ENCODE measurements at places on chromosomes 16 and 17. TPM values are rescaled to one million over a fixed set of nuclear protein-coding genes. Genes with fewer than 3 reads are reported as not detected.

GRCh38 chr16:50676684-50677225 is 4.4 kb downstream of the SNX20 start:
- no peaks in the 10 kb centered on the region for H3K4me1 ChIP-seq
- H3K36me3 ChIP-seq, result no peaks in the 10 kb centered on the region
- DNase-seq, result no peak
- H3K27me3 ChIP-seq, result no peaks in the 10 kb centered on the region
- H3K27ac ChIP-seq, result no peak overlapping the region
- H3K4me3 ChIP-seq, result no peak overlapping the region

The KRTAP9-4 gene
- total RNA-seq, result not detected

DNA sequence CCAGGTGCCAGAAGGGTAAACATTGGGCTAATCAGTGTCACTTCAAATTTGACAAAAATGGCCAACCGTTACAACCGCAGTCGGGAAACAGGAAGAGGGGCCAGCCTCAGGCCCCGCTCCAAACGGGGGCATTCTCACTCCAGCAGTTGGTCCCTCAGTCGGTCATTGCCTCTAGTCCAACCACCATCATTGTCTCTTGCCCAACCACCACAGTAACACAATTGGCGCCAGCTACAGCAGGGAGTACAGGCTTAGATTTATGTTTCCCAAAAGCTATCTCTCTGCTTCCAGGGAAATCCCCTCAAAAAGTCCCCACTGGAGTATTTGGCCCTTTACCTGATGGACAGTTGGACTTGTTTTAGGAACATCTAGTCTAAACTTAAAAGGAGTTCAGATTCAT is 20.3 kb downstream of the ALOX15B start:
- H3K36me3 ChIP-seq, result no peaks in the 10 kb centered on the region
- no peak for DNase-seq
- peaks cover 23% of the 10 kb centered on the region for H3K4me1 ChIP-seq

The ALDH3A1 gene
- 41.7 TPM for total RNA-seq

The PKD1 gene
- 209 TPM for total RNA-seq

DNA sequence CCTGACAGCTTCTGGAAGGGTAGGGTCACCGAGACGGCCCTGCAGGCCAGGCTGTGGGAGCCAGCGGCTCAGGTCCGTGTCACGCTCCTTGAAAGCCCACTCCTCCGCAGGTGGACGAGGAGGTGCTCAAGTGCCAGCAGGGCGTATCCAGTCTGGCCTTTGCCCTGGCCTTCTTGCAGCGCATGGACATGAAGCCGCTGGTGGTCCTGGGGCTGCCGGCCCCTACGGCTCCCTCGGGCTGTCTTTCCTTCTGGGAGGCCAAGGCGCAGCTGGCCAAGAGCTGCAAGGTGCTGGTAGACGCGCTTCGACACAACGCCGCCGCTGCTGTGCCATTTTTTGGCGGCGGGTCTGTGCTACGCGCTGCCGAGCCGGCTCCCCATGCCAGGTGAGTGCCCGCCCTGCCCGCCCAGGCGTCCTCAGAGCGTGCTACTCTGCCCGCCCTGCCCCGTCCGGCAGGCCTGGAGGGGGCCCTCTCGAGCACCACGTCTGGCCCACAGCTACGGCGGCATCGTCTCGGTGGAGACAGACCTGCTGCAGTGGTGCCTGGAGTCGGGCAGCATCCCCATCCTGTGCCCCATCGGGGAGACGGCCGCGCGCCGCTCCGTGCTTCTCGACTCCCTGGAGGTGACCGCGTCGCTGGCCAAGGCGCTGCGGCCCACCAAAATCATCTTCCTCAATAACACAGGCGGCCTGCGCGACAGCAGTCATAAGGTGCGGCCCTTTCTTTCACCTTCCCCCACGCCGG is 1.3 kb downstream of the NAGS start:
- peaks cover 41% of the 10 kb centered on the region for H3K4me1 ChIP-seq
- DNase-seq, result no peak
- no peaks in the 10 kb centered on the region for H3K36me3 ChIP-seq
- peak overlapping the region; percentile 57 for H3K4me3 ChIP-seq
- peak overlapping the region; percentile 22 for H3K27ac ChIP-seq
- peaks cover 22% of the 10 kb centered on the region for H3K27me3 ChIP-seq

- H3K4me1 ChIP-seq, result peaks cover 22% of the 10 kb centered on the region
- no peak overlapping the region for H3K4me3 ChIP-seq
- DNase-seq, result no peak
- no peaks in the 10 kb centered on the region for H3K27me3 ChIP-seq
- no peak overlapping the region for H3K27ac ChIP-seq
Measured at GRCh38 chr17:28912281-28912937, 9.5 kb upstream of the DHRS13 start.

The UTS2R gene
- not detected for total RNA-seq

The IRX3 gene
- total RNA-seq, result 112 TPM

DNA sequence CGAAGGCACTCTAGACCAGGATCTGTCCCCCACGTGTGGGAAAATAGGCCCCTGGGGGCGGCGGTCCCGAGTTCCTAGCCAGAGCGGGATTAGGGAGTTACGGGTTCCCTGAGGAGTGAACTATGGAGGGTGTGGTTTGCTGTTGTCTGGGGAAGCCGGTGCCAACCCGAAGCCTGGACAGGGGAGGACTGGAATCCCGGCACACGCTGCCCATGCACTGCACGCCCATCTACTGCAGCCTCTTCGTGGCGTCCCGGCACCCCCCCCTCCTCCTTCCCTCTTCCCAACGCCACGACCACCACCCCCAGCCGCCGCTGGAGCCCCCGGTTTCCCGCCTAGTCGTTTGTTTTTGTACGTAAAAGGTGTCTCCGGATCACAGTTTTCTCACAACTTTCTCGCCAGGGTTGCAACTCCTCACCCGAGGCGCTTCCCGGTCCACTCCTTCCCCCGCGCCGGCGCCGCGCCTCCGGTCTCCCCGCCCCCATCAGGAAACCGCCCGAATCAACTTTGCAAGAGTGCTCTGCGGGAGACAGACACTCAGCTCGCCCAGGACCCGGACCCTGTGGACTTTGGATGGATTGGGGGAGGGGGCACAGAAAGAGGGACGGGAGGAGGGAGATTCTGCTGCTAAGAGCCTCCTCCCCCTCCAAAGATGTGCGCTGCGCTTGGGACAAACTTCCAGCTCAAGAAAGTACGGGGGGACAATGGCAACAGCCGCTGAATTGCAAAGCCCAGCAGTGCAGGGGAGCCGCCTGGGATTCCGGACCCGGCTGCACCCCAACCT is 1.4 kb upstream of the LHX1 start:
- no peak overlapping the region for H3K27ac ChIP-seq
- peak overlapping the region; percentile 20 for H3K4me3 ChIP-seq
- DNase-seq, result no peak
- peaks cover 100% of the 10 kb centered on the region for H3K27me3 ChIP-seq
- H3K36me3 ChIP-seq, result no peaks in the 10 kb centered on the region
- peaks cover 95% of the 10 kb centered on the region for H3K4me1 ChIP-seq

GRCh38 chr17:7687072-7687907 is at the start of gene TP53:
TP53 (minus strand) TSS chr17:7687490; CDS start chr17:7676594, 10,896 bp downstream.
- peaks cover 35% of the 10 kb centered on the region for H3K4me1 ChIP-seq
- peak within 1 kb of the TSS; percentile 81 for H3K4me3 ChIP-seq
- H3K36me3 ChIP-seq, result no peaks in the 10 kb centered on the region

The C16orf74 gene
- 11.0 TPM for total RNA-seq

DNA sequence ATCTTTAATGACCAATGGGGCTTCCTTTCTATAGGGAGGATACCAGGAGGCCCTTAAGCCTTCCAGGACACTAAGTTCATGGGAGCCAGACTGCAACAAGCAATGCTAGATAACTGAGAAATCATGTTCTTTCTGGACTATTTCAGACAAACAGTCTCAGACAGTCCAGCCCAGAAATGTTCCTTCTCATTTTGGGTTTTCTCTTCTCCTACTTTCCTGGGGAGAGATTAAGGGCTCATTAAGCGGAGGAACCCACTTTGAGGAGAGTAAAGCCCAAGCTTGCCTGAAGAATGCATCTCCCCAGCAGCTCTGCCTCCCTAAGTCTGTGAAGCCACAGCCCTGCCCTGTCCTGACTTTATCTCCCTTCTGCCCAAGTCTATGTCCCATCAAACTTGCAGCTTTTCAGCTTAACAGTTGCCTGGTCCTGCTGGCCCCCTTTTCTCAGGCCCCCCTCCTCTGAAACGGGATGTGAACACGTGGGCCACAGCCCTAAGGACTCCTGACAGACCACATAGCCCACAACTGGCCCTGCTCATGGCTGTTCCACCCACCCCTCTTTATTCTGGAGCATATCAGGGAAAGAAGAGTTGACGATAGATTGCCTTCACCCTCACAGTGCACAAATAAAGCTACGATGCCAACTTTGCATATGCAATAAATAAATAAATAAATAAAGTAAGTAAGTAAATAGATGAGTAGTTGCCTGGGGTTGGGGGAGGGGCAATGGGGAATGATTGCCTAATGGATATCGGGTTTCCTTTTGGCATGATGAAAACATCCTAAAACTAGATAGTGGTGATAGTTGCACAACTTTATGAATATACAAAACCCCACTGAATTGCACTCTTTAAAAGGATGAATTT is 111.0 kb downstream of the N4BP1 start:
- H3K27me3 ChIP-seq, result no peaks in the 10 kb centered on the region
- H3K4me1 ChIP-seq, result peaks cover 29% of the 10 kb centered on the region
- peak; percentile 84 for DNase-seq
- H3K27ac ChIP-seq, result peak overlapping the region; percentile 21
- no peaks in the 10 kb centered on the region for H3K36me3 ChIP-seq

- no peaks in the 10 kb centered on the region for H3K4me1 ChIP-seq
- no peak overlapping the region for H3K4me3 ChIP-seq
- no peak overlapping the region for H3K27ac ChIP-seq
- DNase-seq, result no peak
- H3K27me3 ChIP-seq, result peaks cover 3% of the 10 kb centered on the region
- no peaks in the 10 kb centered on the region for H3K36me3 ChIP-seq
Measured at GRCh38 chr16:17803625-17804410, 333.1 kb upstream of the XYLT1 start.

- no peaks in the 10 kb centered on the region for H3K27me3 ChIP-seq
- no peak overlapping the region for H3K27ac ChIP-seq
- H3K4me1 ChIP-seq, result no peaks in the 10 kb centered on the region
- H3K4me3 ChIP-seq, result no peak overlapping the region
Measured at GRCh38 chr16:76287466-76287865, 10.3 kb downstream of the CNTNAP4 start.

The KRT40 gene
- total RNA-seq, result 12.5 TPM

GRCh38 chr17:71777048-71777640 is 343.7 kb upstream of the SOX9 start:
- no peak overlapping the region for H3K4me3 ChIP-seq
- no peaks in the 10 kb centered on the region for H3K4me1 ChIP-seq
- H3K27me3 ChIP-seq, result no peaks in the 10 kb centered on the region

DNA sequence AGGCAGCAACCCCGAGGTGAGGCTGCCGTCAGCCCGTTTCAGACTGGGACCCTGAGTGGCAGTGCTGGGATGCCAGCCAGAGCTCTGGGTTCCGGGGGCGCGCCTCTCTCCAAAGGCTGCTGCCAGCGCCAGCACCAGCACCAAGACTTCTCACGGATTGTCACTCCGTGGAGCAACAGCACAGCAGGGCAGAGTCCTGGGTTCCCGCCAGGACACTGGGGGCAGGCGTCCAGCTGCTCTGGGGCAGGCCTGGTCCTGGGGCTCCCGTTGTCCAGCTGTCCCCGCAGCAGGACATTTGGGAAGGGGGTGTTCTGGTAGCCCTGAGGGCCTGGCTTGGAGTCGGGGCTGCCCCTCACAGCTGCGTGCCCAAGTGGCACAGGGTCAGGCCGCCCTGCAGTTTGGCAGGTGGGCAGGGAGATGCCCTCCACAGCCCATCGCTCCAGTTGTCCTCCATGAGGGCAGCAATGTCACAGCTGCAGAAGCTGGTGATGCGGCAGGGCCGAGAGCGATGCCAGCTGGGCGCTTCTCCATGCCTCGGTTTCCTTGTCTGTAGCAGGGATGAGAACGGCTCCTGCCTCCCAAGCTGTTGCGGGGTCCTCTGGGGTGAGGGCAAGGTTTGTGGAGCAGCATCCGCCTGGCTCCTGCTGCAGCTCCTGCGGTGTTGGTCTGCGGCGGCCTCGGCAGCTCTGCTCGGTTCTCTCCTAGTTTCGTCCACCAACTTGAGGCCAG is 137.3 kb upstream of the CIBAR2 start:
- no peak overlapping the region for H3K27ac ChIP-seq
- H3K36me3 ChIP-seq, result no peaks in the 10 kb centered on the region
- DNase-seq, result no peak
- H3K4me3 ChIP-seq, result no peak overlapping the region

GRCh38 chr16:51524555-51525373 is 373.7 kb upstream of the SALL1 start:
- no peaks in the 10 kb centered on the region for H3K36me3 ChIP-seq
- H3K4me3 ChIP-seq, result no peak overlapping the region
- DNase-seq, result no peak
- no peak overlapping the region for H3K27ac ChIP-seq
- H3K4me1 ChIP-seq, result no peaks in the 10 kb centered on the region

The TPPP3 gene
- total RNA-seq, result 112 TPM
